Dermis blood vessel endothelial cell (primary cell): ENCODE measurements at places on chromosomes 13 and 19. TPM values are rescaled to one million over a fixed set of nuclear protein-coding genes. Genes with fewer than 3 reads are reported as not detected.

PTGER1 gene
- 0.17 and 0.42 TPM in 2 replicates for total RNA-seq

PCID2 gene
- 64.5 and 74.5 TPM in 2 replicates for total RNA-seq

STARD13 gene
- 27.1 and 27.7 TPM in 2 replicates for total RNA-seq

PRKACA gene
- total RNA-seq, result 42.7 and 92.6 TPM in 2 replicates

RASAL3 gene
- 24.0 and 24.8 TPM in 2 replicates for total RNA-seq

KASH5 gene
- not detected in 2 replicates for total RNA-seq

GSX1 gene
- not detected in 2 replicates for total RNA-seq

CPB2 gene
- not detected in 2 replicates for total RNA-seq

ADGRL1 gene
- total RNA-seq, result 5.1 and 6.3 TPM in 2 replicates

NLRP4 gene
- total RNA-seq, result under 0.01 TPM in 1 of 2 replicates, not detected in the other
